CD14-positive monocyte (primary cell): ENCODE measurements at places on chromosomes 6 and 20.

GRCh38 chr6:12924911-12925310 lies 208.3 kb downstream of the PHACTR1 start:
- DNase-seq, result no peak

DNA sequence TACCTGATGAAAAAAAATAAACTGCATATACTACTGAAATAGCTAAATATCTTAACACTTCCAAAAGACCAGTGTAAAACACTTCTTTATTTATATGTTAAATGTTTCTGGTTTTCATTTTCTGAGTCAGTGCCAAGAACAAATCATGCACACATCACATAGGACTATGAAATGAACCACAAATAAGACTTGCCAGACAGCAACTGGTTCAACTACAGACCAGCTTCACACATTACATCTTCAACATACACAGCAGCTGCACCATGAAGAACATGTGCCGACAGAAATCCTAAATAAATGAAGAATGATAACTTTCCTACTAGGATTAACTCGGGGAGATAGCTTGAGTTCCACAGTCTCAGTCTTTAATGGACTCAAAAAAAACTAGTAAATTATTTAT lies 168.3 kb upstream of the STXBP5 start:
- DNase-seq, result no peak

DNA sequence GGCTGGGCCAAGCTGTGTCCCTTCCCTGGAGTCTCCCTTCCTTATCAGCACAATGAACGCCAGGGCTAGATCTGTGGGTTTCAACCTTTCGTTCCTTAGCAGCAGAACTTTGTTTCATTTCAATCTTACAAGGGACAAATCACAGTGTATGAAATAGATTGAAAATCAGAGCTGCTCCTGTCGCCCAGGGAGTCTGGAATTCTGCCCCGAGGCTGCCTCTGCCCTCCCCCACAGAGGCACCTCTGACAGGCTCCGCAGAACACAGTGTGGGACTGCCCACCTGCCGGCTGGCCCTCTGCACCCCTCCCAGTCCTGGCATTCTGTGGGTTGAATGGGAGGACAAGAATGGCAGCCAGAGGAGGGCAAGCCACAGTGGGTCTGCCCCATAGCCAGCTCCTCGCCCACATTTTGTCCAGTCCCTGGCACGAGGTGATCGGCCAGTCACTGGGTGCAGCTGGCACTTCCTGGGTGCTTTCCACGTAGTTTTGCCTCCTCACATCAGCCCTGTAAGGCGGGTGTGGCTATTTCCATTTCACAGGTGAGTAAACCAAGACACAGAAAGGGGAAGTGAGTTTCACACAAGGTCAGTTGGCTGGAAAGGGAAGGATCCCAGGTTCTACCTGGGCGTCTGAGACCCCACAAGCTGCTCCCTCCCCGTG lies 26.1 kb downstream of the MANBAL start:
- peak; percentile 37 for DNase-seq

- no peak for DNase-seq
Measured at GRCh38 chr6:297571-298232, 5.4 kb downstream of the DUSP22 start.

DNA sequence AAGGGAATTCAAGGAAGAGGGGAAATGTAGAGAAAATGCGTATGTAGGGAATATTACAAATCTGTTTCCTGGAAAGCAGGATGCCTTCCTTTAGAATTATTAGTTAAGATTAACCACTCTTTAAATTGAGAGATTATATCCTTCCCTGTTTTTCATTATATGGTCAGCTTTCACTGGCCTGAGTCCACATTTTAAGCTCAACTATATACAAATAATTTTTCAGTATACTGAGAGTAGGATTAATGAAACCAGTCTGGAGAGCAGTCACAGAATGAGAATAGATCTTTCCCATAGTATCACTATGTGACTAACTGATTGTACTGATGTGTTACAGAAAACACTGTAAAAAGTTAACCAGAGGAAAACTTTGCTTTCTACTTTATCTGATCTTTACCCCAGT lies 306.3 kb downstream of the LAMA2 start:
- DNase-seq, result no peak

DNA sequence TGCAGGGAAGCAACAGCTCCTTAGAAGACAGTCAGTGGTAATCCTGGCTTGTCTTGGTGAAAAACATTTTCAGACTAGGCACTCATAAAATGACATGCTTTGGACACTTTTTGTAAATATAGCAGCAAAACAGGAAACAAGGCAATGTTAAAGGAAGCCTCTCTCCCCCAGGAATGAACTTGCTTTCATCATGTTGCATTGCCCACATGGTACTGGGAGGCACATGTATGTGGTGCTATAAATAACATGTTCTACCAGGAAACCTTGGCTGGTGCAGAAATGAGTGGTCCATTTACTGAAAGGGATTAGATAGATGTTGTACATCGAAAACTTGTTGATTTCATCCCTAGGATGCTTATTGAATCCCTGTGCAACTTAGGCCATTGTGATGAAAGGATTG lies 121.4 kb upstream of the RREB1 start:
- DNase-seq, result no peak

- DNase-seq, result no peak
Measured at GRCh38 chr6:15405129-15406068, 159.5 kb downstream of the JARID2 start.

DNA sequence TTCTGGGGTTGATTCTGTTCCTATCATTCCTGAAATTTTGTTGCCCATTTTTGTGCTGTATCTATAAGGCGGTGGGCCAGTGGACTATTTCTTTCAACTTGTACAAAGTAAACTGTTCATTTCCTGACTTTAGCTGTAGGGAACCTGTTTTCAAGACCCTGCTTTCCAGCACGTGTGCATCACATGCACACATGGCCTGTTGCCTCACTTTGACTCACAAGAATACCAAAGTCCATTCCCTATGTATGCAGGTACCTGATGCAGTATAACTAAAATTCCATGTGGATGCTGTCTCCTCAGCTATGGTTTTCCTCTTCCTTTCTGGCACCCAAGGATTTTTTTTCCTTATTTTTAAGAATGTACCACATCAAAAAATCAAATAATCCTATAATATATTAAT lies 284.1 kb upstream of the MANEA start:
- DNase-seq, result no peak

DNA sequence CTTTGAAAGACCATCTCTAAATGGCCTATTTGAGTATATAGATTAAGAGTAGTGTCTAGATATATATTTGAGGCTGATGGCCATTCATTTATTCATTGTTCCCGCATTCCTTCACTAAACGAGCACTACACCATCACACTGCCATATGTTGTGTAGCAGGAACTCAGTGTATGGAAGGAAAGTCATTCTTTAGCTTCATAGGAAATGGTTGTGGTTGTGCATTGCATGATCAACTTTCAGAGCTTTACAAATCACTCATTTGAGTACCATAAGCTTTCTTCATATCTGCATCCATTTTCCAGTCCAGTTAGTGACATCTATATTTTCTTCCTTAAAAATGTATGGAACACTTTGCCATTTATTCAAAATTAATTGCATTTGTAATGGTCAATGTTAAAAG lies 97.9 kb downstream of the ARID1B start:
- DNase-seq, result no peak

GRCh38 chr6:159467473-159468041 lies 225.5 kb downstream of the SOD2 start:
- no peak for DNase-seq

- no peak for DNase-seq
Measured at GRCh38 chr6:52566853-52567279, 10.0 kb downstream of the TRAM2 start.

- peak; percentile 80 for DNase-seq
Measured at GRCh38 chr6:6712449-6713403, 124.2 kb downstream of the LY86 start.

DNA sequence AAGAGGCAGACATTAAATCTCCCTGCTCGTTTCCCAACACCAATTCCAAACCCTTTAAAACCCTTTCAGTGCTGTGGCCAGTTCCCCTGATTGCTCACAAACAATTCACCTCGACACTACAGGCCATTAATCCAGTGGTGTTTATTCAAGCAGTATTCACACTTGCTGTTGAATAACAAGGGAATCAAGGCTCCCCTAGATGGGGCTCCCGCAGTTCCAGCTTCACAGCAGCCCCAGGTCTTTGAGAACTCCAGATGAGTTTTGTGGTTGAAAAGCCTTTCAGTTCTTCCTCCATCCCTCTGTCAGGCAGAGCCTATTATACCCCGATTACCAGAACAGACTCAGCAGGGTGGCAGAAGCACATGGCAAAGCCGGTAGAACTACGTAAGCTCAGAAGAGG lies 36.2 kb downstream of the JAG1 start:
- no peak for DNase-seq

GRCh38 chr6:10235344-10235743 lies 179.5 kb downstream of the TFAP2A start:
- DNase-seq, result no peak

DNA sequence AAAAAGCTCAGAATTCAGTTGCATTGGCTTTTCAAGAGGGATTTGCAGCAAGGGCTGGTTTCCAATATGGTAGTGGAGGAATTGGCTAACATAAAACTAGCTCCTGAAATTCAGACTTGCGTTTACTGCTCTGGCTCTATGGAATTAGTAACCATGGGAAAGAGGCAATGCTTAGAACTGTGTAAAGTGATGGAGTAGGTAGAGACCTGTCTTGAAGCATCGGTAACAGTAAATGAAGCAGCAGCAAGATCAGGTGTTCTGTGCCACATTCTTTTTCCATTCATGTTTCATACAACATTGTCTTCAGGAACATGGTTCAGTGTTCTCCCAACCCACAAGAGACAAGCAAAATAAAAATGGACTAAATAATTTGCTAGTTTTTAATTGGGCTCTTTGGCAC lies 6.5 kb downstream of the IRF4 start:
- no peak for DNase-seq

GRCh38 chr6:31948753-31949413 lies 3.0 kb downstream of the CFB start:
- peak; percentile 11 for DNase-seq

DNA sequence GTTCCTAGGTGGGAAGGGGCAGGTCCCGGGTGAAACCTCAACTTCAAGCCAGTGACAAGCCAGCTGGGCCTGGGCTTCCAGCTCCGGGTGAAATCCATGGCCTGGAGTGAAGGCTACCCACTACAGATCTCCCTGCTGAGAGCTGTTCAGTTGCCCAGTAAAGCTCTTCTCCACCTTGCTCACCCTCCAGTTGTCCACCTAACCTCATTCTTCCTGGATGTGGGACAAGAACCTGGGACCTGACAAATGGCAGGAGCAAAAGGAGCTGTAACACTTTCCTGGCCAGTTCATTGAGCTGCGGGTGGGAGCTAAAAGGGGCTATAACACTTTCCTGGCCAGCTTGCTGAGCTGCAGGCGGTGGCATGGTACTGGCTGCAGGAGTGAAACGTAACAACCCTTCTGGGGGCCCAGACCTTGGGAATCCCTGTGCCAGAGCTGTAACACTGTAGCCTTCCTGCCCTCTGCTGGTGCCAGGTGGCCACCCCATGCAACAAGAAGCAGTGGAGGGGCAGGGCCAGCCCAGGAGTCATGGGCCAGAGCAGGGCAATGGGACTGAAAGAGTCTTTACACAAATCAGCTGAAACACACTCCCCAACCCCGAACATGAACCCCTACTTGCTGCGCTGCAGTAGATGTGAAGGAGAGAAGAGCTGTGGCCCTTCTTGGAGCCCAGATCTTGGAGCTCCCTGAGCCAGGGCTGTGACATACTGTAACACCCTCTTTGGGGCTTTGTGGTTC lies 3.6 kb upstream of the HINT3 start:
- no peak for DNase-seq

GRCh38 chr6:56484669-56485068 lies 158.0 kb downstream of the DST start:
- no peak for DNase-seq

- no peak for DNase-seq
Measured at GRCh38 chr6:39476151-39476550, 153.6 kb upstream of the KCNK16 start.

GRCh38 chr6:151869787-151870186 lies 62.3 kb downstream of the ESR1 start:
- DNase-seq, result no peak

GRCh38 chr6:91970700-91971099 lies 1383.8 kb upstream of the MAP3K7 start:
- no peak for DNase-seq
